ENCODE measurements at places on chromosomes 6 and 20.

- DNase-seq, result no peak
Measured at GRCh38 chr20:434661-435419, 26.7 kb downstream of the RBCK1 start.

DNA sequence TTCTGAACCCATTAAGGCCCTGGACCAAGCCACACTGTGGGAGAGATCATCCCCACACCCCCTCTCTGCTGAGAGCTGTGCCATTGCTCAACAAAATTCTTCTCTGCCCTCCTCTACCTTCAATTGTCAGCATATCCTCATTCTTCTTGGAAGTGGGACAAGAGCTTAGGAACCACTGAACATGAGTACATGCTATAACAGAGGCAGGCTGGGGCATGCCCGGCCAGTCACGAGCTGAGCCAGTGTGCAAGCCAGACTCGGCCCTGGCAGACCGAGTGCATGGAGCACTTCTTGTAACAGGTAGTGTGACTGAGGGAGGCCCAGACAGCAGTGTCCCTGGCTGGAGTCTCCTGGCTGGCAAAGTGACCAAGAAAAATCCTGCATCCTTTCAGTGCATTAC, 149.2 kb downstream of the MOXD1 start:
- DNase-seq, result no peak

DNA sequence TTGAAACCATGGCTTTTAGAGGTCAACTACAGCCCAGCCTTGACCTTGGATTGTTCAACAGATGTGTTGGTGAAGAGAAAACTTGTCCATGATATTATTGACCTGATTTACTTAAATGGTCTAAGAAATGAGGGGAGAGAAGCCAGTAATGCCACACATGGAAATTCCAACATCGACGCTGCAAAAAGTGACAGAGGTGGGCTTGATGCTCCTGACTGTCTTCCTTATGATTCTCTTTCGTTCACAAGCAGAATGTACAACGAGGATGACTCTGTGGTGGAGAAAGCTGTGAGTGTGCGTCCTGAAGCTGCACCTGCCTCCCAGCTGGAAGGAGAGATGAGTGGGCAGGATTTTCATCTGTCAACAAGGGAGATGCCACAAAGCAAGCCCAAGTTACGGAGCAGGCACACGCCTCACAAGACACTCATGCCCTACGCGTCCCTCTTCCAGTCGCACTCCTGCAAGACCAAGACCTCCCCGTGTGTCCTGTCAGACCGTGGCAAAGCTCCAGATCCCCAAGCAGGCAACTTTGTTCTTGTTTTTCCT, 16.2 kb downstream of the TTLL2 start:
- DNase-seq, result no peak

GRCh38 chr20:14761903-14762302, 424.5 kb upstream of the FLRT3 start:
- DNase-seq, result no peak

DNA sequence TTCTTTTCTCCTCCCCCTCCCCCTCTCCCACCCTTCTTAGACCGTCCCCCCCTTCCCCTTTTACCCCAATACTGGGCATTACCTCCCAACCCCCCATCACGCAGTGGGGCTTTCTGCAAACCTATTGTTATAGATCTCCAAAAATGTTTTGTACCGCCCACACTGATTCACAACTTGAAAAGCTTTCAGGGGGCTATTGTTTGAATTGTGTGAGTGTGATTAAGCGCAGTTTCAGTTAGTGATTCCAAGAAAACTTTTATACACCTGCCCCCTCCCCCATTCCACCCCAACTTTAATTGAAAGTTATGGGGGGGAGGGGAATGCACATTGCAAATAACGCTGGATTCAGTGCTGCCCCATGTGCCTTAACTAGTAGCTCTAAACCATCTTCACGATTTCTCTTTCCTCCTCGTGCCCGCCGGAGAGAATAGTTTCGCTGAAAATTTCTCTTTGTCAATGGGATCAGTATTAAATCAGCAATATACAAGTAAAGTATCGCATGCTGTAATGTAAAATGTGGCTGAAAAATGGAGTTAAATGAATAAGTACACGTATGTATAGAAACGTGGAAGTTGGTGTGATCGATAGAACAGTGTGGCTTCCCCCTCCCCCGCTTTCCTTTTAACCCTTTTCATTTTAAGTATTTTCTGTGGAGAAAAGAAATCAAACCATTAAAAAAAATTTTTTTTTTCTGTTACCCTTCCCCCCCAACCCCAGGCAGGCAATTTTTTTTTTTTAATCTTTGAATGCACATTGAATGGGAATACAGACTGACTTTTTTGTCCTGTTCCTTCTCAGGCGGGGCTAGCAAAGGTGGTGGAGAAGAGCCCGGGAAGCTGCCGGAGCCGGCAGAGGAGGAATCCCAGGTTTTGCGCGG, 632 bp downstream of the LIN28B start:
- no peak for DNase-seq

DNA sequence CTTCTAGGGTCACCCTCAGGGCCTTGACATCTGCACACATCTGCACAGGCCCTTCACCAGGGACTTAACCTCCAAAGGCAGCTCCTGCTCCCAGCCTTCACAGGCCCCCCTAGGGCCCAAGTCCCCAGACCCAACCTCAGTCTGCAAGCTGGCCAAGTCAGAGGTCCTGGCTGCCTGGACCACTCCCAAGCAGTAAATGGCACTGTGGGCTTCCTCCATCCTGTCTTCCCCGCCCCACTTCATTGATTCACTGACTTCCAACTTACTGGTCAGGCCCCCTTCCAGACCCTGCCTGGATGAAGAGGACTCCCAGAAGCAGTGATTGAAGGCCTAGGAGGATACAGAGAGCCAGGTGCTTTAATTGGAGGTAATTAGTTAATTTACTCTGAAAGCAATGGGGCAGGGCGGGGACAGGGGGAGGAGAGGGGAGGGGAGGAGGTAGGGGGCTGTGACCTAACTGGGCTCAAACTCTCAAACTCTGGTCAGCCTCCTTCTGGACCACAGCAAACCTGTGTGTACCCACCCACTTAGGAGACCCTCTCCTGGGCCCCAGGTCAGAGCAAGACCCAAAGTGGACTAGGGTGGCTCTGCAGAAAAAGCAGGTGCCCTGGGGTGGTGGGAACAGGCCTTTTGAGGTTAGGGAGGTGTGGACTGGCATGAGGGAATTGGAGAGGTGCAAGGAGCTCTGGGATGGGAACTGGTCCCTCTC, 51.5 kb downstream of the MRPL14 start:
- DNase-seq, result no peak

DNA sequence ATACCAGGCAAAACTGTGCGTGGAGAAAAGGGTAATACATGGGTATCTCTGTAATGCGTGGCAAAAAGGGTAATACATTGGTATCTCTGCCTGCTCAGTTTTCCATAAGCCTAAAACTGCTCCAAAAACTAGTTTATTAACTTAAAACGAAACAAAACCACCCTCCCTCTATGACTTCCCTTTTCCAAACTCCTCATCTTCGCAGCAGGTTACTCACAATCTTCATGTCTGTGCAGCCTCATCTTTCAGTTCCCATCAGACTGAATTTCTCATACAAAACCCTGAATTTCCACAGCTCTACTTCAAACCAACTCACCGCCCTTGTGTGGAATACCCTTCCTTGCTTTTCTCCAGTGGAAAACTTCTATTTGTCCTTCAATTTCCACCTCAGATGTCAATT, 199.4 kb downstream of the PHACTR1 start:
- DNase-seq, result no peak

DNA sequence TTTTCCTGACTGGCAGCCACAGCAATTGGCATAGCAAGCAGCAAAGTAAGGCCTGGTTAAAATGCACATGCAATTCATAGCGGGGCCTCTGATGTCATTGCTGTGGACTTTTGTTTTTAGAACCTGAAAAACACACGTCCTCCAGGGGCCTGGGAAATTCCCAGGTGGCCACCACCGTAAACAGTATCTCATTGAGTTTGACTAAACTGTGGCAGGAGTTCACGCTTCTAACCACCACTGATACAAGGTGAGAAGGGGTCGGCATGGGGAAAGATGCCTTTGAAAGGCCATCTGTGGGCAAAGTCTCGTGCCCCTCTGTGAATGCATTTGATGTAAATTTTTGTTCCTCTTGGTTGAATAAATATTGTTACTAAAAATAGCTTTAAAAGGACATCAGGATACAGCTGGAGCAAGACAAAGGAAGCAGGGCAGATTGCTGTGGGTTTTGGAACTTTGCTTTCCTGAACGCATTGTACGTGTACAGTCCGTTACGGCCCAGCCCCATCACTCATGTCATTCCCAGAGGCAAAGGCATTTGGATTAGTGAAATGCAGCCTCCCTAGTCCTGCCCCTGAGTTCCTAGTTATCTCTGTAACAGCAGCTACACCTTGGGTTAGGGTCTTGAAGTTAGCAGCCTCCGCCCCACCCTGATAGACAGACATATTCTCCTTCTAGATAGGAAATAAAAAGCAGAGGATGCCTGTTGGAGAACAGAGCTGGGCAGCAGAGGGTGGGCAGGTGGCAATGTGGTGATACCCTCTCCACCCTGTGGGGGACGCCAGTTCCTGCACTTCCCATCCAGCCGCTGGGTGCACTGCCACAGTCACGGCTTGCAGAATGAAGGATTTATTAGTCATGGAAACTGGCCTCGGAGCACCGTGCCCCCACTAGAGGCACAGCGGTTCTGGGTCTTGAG, 80.3 kb downstream of the ZDHHC14 start:
- DNase-seq, result peak; percentile 6

DNA sequence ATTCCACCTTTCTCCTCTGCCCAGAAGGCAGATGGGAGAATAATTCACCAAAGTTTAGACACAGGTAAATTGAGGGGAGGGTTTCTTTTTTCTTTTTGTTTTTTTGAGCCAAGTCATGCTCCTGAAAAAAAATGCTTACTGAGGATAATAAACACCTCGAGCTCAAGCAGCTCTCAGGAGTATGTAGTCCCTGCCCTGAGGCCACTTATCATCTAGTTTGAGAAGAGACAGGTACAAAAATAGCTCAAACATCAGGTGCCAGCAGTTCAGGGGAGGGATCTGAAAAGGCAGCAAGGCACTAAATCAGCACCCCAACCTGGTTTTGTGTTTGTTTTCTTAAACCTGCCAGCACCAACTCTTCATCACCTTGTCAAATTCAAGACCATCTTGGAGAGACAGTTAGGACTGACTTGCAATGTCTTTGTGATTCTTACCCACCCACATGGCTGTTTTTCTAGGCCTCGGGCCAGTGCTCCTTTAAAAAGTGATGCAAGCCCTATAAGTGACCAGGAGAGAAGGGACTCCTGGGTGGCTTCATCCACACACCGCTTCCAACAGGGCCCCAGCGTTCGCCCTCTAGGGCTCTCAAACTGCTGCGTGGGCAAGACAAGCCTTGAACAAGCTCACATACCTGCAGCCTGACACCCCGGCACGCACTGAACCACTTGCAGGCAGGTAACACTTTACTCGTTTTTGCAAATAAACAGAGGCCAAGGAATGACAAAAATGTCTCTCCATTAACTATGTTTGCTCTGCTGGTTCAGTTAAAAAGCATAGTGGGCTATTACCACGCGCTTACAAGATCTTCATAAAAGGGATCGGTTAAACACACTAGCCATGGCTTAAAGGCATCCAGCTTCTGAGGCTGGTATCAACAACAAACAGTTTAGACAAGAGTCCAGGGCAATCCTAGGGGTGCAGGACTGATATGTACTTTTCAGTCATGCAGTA, 13.9 kb downstream of the JAG1 start:
- no peak for DNase-seq

DNA sequence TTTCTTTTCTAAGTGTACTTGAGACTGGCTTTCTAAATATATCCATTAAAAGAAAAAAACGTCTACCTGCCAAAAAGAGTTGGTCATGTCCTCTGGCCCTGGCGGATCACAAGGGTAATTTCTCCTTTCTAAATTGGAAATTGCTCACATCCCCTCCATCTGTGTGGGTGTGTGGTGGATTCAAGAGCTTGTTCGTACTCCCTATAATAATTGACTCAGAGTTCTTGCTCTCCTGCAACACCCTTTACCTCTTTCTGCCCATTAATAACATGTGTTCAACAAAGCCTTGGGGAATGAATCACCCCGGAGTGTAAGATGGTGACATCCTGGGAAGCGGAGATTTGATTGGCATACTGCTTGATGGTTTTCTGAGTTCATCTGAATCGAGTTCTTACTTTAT, 263.8 kb downstream of the ALDH8A1 start:
- DNase-seq, result no peak

DNA sequence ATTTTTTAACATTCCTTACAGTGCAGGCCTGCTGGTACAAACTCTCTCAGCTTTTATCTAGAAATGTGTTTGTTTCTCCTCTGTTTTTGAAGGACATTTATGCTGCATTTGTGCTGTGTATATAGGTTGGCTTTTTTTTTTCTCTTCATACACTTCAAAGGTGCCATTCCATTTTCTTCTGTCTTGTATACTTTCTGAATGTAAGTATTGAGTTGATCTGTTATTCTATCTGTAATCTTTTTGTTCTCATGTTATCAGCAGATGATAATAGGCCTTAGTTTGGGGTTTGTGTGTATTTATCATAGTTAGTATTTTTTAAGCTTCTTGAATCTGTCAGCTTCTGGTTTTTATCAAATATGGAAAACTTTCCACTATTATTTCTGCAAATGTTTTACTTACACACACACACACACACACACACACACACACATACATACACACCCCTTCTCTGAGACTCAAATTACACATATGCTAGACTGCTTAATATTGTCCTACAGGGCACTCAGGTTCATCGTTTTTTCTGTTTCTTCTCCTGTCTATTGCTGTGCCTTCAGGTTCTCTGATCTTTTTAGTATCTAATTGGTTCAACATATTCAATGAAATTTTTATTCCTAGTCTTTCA, 74.6 kb downstream of the RPP40 start:
- no peak for DNase-seq

DNA sequence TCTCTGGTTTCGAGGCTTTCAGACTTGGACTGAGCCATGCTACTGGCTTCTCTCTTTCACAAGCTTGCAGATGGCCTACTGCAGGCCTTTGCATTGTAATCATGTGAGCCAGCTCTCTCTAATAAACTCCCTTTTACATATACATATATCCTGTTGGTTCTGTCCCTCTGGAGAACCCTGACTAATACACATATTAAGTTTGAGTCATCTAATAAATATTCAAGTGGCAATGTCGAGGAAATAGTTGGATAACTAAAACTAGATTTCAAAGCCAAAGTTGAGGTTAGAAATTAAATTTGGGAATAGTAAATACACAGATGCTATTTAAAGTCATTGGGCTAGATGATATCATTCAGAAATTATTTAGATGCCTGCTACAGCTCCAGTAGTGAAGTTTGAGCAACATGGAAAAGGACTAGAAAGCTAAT, 1343.4 kb downstream of the GRIK2 start:
- no peak for DNase-seq

DNA sequence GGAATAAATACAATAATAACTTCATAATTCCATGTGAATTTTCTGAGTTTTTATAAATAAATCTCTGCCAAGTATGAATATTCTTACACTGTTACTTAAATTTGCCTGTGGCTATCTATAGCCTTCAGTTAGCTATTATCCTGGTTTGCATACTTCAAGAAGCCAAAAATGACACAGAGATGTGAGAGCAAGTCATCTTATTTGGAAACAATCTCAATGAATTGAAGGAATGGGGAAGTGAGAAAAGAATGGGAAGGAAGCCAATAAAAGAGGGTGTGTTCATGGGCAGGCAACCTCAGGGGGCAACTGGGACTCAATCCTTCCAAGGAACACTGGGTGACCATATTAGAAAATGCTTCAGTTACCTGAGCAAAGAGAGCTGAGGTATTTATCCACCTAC, 9.9 kb downstream of the HAO1 start:
- no peak for DNase-seq
